ENCODE measurements at places on chromosomes 5 and 9. TPM values are rescaled to one million over a fixed set of nuclear protein-coding genes. Genes with fewer than 3 reads are reported as not detected.

DNA sequence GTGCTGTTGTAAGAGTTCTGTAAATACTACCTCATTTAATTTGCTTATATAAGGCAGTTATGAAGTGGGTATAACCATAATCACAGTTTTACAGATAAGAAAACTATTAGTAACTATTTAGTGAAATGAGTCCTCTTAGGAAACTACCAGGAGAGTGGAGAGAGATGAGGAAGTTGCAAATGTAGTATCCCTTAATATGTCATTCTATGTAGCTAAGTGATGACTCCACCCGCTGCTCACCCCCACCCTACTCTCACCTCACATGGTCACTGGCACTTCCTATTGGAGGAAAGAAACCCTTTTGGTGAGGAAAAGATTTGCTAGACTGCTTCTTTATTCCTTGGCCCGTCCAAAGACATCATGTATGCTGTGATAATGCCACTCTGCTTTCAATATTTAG is 241.8 kb upstream of the SLC24A2 start:
- no peak for DNase-seq

HSD17B4 gene
- 95.2 TPM for total RNA-seq

PCDHA11 gene
- 1.2 TPM for total RNA-seq

TMEM203 gene
- 40.3 TPM for total RNA-seq

TMEM232 gene
- 10.9 TPM for total RNA-seq

DNA sequence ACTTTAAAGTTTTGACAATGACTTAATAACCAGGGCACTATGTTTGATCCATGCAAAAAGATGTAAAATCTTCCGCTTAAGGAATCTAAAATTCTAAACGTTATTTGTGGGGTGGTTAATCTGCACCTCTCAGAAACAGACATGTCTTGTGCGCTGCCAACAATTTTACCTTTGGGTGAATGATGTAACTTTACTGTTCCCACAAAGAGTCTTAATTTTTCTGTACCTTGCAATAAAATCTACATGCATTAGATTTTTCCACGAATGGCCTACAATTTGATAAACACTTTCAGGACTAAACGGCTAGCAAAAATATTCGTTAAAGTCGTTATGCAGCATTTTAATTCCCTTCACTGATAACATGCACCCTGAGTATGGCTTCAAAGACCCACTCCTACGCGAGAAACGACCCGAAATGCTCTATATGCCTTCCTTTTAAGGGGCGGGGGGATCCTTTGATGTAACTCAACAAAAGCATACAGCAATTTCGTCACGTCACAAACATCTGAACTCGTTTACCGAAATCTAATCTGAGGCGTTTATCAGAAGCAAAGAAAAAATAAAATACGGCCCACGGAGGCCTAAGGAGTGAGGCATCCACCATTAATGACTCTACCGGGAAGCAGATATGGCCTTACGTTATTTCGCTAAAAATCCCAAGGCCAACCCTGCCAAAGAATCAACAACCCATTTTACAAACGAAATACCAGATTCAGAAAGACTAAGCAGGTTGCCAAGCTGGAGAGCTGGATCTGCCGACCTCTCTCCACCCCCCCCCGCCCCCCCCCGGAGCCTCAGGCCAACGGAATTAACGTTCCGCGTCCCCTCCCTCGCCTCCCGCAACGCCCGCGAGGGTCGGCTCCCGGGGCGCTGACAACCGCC is 621 bp downstream of the AK6 start:
- no peak for DNase-seq

DNA sequence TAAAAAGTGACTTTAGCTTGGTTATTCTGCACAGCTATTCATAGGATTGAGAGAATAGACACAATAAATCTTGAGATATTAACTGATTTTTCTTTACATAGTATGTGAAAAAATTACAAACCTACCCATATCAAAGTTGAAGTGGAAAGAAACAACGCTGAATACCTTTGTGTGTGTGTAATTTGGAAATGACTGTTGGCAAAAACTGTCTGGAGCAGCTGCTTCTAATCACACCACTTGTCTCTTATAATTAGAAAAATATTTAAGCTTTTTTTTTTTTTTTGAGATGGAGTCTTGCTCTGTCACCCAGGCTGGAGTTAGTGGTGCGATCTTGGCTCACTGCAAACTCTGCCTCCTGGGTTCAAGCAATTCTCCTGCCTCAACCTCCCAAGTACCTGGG is 110.8 kb upstream of the POC5 start:
- DNase-seq, result no peak

SLC6A7 gene
- total RNA-seq, result not detected

- DNase-seq, result no peak
Measured at GRCh38 chr9:137956688-137957385, 79.3 kb downstream of the CACNA1B start.

GHR gene
- 0.63 TPM for total RNA-seq

- no peak for DNase-seq
Measured at GRCh38 chr5:157971571-157972216, 112.7 kb upstream of the CLINT1 start.

DNA sequence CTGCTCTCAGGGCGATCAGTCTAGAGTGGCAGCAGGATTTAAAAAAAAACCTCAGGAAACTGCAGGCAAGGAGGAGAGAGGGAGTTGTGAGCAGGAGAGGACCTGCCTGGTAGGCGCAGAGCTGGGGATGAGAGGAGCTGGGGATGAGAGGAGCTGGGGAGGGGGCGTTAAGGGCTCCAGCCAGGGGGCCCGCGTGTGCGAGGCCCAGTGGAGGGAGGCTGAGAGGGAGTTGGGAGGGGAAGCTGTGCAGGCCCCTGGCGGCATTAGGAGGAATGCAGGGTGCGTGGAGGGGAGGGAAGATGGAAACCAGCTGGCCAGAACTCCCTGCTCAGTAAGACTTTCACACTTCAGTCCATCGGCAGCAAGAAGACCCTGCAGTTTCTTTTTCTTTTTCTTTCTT is 45.2 kb upstream of the HMCN2 start:
- DNase-seq, result no peak

DNA sequence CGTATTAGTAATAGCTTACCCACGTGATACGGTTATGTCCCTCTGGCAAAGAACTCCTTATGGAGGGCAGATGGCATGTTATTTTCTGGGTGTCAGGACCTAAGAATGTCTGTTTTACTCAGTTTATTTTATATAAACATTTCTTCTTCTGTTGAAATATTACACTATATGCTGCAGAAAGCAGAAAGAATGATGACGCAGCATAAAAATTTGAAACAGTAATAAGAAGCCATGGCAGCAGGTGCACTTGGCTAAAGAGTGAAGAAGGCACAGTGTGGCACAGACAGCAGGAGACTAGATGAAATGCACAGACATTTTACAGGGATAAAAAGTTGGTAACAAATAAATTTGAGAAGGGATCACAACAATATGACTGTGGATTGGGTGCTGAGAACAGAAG is 46.3 kb upstream of the CDH10 start:
- no peak for DNase-seq

DNA sequence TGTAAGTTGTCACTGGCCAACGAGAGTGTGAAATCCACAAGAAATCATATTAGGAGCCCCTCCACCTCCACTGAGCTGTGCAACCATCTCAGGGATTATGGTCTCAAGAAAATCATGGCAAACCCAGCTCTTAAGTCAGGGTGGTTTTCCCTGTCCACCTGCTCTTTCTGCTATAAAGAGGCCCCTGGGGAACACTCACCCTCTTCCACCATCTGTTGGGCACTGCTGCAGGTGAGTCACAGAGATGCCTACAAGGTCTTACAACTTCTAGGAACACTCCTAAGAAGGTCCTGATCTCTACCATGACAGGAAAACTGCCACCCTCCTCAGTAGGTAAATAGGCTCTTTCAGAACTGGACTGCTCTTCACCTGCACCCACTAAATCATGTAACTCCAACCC is 61.8 kb downstream of the DRD1 start:
- DNase-seq, result no peak

- no peak for DNase-seq
Measured at GRCh38 chr9:89659473-89659872, 54.7 kb downstream of the GADD45G start.

DNA sequence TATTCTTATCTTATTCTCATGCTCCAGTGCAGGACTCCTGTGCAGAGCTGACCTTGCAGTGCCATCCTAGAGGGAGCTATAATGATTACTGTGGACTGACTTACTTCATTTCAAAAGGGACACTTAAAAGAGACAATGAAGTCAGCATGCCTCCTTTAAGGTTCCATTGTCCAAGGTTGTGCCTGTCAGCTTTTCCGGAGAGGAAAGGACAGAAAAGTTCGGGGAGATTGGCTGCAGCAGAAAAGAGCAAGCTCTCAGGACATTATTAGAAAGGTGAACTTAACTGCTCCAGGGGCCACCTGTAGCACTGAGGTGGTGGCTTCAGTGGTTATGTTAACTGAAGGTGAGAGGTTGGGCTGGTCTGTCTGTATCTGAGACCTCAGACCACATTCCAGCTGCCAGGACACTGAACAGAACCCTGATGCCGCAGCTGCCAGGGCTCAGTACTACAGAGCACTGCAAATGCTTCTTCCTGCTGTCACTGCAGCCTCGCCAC is 112.9 kb downstream of the ST8SIA4 start:
- no peak for DNase-seq

DNA sequence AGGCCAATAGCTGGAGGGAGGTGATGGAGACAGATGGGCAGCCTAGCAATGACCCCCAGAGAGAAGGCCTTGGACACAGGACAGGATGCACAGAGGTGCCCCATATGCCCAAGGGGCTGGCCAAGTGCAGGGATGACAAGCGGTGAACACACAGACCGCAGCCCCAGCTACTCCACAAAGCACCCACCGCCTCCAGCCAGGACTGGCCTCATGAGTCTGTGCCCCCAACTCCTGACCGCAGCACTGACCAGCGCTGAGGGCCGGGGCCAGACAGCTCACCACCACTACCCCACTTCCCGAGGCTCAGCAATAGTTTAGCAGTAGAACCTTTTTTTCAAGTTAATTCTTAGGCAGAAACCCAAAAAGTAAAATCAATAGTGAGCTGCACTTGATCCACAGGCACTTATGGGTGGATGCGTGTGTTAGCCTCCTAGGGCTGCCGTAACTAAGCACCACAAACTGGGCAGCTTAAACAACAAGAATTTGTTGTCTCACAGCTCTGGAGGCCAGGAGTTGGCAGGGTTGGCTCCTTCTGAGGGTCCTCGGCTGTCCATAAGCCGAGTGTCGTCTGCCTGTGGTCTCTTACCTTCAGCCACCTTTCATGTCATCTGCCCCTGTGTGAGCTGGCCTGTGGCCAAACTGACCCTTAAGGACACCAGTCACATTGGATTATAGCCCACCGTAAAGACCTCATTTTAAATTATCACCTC is 14.1 kb downstream of the ROR2 start:
- DNase-seq, result no peak

SNAPC4 gene
- total RNA-seq, result 14.9 TPM

GRCh38 chr9:72592502-72593403 is 71.3 kb downstream of the TMC1 start:
- DNase-seq, result no peak

GRCh38 chr5:140202078-140202477 is 27.1 kb downstream of the CYSTM1 start:
- no peak for DNase-seq

DNA sequence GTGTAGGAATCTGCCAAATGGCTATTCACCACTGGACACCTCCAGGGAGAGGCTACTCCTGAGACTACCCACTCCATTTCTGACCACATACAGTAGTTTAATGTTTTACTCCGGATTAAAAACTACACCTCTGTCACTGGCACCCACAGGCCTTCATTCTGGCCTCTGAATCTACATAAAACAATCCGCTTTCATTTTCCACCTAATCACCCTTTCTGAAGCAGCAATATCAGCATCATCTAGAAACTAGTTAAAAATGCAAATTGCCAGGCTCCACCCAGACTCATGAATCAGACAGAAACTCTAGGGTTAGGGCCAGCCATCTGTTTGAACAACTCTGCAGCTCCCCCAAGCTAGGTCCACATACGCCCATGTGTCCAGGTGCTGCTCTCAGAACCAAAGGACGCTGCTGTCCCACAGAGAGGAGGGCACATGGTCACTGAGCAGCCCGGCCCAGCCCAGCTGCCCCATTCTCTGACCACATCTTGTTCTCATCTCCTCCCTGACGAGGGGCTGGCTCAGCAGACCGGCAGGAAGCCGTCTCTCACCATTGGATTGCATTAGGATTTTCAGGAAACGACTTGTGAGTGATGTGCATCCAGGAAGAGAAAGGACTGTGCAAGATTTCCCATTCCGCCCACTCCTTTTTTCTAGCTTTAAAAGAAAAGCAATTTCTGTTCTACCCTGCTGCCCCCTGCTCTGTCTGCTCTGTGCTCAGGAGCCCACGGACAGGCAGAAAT is 34.7 kb downstream of the ADAM19 start:
- no peak for DNase-seq

CD14 gene
- 0.29 TPM for total RNA-seq

- DNase-seq, result no peak
Measured at GRCh38 chr9:116466271-116467235, 220.6 kb upstream of the TRIM32 start.

UBQLN1 gene
- 133 TPM for total RNA-seq

GRCh38 chr5:14400085-14400484 is 181.5 kb upstream of the OTULINL start:
- no peak for DNase-seq

DNA sequence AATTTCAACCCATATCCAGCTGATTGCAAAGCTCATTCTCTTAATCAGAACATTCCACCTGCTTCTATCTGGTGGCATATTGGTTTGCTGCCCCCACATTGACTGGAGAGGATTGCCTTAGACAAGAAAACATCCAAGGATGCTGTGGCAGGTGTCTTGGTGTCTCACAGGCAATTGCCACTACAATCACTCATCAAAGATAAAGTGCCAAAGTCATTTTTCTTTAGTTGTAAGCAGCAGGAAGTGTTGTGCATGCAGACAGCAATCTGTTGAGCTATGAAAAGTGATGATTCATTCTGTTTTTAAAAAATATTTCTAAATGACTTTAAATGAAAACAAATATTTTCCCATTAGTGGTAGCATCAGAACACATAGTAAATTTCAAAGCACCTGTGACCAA is 53.9 kb downstream of the CDH6 start:
- no peak for DNase-seq

RPP25L gene
- 31.5 TPM for total RNA-seq

- DNase-seq, result no peak
Measured at GRCh38 chr9:115983366-115983765, 170.2 kb upstream of the PAPPA start.

GRCh38 chr5:54692631-54693030 is 175.1 kb downstream of the SNX18 start:
- DNase-seq, result no peak

DNA sequence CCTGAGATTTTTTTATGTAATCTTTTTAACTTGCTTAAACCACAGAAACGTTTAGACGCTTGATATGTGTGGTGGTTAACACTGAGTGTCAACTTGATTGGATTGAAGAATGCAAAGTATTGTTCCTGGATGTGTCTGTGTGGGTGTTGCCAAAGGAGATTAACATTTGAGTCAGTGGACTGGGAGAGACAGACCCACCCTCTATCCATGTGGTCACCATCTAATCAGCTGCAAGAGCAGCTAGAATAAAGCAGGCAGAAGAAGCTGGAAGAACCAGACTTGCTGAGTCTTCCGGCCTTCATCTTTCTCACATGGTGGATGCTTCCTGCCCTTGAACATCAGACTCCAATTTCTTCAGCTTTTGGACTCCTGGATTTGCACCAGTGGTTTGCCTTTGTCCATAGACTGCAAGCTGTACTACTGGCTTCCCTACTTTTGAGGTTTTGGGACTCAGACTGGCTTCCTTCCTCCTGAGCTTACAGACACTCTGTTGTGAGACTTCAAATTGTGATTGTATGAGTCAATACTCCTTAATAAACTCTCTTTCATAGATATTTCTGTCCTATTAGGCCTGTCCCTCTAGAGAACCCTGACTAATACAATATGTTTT is 816.0 kb upstream of the CDH9 start:
- no peak for DNase-seq

GRCh38 chr9:121815546-121816448 is 164.4 kb downstream of the DAB2IP start:
- no peak for DNase-seq
